ENCODE measurements at places on chromosomes 7 and 10.

GRCh38 chr10:93413252-93413689 is 68.9 kb downstream of the MYOF start:
- peak; percentile 1 for DNase-seq

- DNase-seq = no peak
These were observed 28.9 kb upstream of the ASAH2 start for GRCh38 chr10:50280049-50280841.

DNA sequence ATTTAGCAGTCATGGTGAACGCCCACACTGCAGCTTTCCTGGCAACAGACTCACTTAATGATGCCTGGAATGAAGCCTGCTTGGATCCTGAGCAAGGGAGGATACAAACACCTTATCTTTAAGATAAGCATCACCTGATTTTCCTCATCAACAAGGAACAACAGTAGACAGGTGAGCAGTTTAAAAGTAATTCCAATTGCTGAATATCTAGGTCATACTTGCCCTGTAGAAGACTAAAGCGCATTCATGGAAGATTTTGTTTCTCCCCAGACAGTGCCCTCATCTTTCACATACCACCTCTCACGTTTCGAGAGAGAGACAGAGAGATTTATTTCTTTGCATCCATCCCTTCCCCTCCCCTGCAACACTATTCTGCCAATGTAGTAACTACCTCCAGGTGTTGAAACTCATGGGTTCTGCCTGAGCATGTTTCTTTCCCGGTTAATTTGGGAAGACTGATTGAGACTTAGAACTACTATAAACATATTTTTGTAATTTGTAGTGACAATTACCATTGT is 660.7 kb downstream of the PARD3 start:
- no peak for DNase-seq

- no peak for DNase-seq
These were observed at the start of gene SYCE1 for GRCh38 chr10:133565441-133566294. Gene SYCE1, minus strand, starts transcription at chr10:133565583. Its CDS starts 54 bp downstream, at chr10:133565529.

GRCh38 chr10:123154711-123155505 is 706 bp downstream of the BUB3 start:
- DNase-seq = no peak

DNA sequence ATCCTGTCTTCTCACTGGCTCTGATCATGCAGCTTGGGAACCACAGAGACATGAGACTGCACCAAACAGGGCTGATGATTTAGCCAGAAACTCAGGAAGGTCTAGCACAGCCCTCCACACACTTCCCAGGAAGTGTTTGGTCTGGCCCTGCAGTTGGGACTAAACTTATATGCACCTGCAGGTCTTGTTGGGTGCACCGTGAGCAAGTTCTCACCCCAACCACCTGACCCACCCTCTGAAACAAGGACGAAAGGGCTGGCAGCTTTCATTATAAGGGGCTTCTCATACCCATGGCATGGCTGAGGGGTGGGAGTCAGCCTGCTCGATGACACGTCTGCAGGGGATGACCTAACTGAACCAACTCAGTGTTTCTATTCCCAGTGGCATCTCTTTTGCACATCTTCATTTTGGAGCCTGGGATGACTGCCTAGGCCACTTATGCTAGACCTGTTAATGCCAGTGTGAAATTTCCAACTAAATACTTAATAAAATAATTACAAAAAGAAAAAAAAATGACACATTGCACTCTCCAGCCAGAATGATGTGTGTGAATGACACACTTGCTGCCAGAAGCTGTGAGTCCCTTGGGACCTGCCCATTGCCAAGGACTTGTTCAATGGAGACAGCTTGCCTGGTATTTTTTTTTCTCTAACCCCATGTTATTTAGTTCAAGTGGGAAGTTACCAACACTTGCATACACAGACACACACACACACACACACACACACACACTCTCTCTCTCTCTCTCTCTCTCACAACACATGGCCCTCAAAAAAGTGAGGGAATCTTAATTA is 102.6 kb downstream of the NEURL1 start:
- DNase-seq = no peak

DNA sequence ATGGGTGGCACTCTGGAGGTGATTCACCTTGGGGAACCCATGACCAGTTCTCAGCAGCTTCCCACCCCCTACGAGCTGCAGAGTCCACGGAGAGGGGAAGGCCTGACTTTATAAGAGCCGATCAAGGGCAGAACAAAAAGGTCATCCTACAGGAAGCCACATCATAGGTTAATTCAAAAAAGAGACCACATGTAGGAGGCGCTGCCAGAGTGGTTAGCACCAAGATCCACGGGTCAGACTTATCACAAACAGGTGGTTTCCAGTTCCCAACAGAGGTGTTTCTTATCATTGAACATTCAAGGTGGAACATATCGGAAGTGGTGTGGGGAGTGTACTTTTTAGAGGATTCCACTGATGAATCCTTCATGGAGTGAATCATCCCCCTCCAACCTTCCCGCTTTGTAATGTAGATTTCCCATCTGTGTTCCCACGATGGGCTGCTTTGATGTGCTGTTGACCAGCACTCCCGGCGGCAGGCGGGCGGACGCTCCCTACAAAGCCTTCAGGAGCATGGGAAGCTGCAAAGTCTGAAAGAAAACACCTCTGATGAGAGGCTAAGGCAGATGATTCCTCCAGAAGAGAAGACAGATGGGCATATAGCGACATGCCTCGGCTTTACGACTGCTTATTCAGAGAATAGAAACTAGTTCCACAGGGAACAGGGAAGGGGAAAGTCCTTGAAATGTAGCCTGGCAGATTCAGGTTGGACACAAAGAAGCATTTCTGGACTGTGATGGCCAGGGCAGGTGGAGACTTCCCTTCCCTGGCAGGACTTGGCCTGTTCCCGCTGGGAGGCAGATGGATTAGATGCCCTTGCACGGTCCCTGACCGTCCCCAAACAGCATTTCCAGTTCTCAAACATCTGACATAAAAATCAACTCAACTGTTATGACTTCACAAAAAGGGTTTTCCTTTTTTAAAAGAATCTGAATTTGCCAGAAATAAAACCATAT is 66.5 kb downstream of the AFAP1L2 start:
- DNase-seq = no peak

DNA sequence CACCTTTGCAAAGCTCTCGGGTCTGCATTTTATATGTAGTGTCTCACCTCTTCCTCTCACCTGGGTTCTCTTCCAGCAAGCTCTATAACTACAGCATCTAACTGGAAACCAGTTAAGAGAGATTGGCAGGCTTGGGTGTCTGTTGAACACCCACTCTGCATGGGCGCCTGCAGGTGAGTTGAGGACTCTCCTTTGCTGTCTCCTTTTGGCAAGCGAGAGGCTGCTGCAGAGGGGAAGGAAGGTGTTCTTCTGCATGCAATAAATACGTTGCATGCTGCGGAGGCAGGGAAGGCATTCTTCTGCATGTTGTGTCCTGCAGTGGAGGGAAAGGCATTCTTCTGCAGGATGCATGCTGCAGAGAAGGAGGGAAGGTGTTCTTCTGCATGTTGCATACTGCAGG is 81.4 kb upstream of the ADAM12 start:
- no peak for DNase-seq

DNA sequence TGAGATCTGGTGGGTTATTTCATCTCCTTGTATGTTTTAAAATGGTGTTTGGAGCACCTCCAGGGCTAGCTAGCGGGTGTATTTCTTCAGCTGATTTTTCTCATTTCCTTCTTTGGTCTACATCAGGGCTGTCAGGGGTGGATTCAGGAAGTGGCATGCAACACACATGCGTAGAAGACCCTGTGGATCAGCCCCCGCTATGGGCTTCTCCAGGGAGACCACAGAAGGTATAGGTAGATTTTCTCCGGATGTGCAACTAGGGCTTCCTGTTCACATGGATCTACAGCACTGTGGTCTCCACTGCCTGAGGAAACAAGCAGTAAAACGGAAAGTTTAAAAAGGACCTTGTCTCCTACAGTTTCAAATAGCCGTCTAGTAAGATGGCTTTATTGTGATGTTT is 10.4 kb downstream of the NUB1 start:
- peak; percentile 27 for DNase-seq

DNA sequence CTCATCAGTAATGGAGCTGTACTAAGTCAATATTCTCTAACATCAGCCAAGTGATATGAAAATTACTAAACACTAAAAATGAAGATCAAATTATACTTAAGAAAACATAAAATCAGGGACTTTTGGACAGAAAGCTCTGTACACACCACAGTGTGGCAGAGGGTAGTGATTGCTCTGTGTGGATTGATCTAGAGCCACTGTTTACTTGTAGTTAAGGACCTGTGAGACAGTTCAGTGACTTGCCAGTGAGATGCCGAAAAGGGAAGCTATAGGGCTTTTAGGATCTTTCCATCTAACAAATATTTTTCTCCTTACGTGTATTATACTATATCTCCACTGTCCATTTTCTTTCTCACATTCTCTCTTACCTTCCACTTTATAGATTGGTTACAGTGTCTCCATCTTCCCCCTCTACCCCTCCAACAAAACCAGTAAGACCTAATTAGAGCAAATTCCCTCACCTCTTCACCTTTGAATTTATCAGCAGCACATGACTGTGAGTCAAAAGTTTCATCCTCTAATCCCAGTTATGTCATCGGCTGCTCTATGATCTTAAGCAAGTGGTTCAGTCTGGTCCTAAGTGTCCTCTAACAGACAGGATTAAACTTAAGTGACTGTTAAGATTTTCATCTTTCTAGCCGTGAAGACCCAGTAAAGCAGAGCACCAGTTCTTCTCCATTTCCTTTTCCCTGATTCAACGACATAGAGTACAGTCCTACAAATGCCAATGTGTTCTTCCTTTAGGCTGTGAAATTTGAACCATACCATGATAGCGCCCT is 6.9 kb downstream of the PIK3CG start:
- no peak for DNase-seq

GRCh38 chr7:19957664-19958063 is 184.2 kb upstream of the TMEM196 start:
- DNase-seq = no peak

GRCh38 chr7:133703547-133703946 is 423.6 kb upstream of the LRGUK start:
- DNase-seq = no peak

- no peak for DNase-seq
These were observed 220.6 kb downstream of the CCDC3 start for GRCh38 chr10:12780634-12781601.

DNA sequence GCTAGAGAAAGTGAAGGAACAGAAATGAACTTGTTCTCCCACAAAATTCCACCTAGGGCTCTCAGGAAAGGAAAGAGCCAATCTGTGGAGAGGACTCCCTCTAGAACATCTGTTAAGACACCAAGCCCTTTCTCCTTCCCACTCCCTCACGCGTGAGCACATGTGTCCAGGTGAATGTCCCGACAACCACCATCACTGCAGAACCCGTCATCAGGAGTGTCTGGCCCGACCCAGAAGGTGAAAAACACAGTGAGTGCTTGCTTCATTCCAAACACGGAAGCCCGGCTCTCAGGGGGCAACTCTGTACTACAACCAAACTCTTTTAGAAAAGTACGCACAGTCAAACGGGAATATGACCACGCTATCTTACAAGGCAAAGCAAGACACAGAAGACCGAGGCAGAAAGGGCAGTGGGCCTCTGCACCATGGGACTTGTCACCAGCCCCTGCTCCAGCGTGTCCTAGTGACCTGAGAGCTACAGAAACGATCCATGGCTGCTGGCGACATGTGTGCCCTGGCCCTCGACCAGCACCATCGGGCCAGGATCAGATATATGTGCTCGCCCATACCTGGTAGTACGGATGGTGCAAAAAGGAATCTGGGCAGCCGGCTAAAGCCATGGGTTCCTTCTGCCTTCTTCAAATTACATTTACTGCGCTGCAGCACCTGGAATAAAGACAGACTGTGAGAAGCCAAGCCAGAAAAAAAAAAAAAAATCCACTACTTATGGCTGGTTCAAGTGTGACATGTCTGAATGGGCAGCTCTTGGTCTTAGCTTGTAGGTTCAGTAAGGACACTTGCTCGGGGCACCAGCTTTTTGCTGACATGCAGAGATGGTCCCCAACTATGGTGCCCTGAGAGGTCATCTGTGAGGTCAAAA is 50.8 kb downstream of the GRB10 start:
- no peak for DNase-seq

DNA sequence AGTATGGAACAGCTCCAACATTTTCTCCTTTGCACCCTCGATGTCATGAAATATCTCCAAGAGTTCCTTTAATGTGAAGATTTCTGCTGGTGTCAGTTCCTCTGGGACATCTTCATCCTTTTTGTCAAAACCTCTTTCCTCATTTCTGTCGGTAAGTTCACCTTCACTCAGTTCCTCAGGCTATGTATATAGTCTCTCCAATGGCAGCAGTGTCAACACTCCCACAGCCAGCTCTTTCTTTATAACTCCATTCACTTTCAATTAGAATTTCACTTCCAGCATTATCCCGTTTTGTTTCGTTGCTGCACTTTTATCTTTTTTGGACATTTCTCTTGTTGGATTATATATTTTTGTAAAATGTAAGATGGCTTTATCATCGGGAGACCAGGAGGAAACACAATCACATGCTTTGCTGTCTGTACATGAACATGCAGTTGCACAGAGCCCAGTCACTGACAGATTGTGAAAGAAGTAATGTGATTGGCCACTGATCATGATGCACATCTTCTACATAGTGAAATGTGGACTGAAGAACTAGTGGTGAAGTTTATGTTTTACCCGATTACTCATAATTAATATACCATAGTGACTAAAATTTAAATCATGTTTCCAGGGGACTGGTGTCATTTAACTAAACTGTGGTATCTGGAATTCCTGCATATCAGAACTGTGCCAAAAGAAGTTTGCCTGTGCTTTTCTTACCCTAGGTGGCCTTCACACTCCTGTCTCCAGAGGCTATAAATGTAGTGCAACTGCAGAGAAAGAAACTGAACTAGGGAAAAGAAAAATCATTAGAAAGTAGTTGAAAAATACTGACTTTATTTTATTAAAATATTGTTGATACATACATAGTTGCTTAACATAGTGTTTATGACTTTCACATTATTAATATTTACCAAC is 289.6 kb downstream of the PPP1R3A start:
- no peak for DNase-seq

- DNase-seq = no peak
These were observed 67.7 kb downstream of the ZMIZ1 start for GRCh38 chr10:79136236-79137005.

GRCh38 chr7:36244429-36244828 is 91.4 kb downstream of the EEPD1 start:
- DNase-seq = no peak

GRCh38 chr10:11255796-11256444 is 238.2 kb downstream of the CELF2 start:
- DNase-seq = no peak

DNA sequence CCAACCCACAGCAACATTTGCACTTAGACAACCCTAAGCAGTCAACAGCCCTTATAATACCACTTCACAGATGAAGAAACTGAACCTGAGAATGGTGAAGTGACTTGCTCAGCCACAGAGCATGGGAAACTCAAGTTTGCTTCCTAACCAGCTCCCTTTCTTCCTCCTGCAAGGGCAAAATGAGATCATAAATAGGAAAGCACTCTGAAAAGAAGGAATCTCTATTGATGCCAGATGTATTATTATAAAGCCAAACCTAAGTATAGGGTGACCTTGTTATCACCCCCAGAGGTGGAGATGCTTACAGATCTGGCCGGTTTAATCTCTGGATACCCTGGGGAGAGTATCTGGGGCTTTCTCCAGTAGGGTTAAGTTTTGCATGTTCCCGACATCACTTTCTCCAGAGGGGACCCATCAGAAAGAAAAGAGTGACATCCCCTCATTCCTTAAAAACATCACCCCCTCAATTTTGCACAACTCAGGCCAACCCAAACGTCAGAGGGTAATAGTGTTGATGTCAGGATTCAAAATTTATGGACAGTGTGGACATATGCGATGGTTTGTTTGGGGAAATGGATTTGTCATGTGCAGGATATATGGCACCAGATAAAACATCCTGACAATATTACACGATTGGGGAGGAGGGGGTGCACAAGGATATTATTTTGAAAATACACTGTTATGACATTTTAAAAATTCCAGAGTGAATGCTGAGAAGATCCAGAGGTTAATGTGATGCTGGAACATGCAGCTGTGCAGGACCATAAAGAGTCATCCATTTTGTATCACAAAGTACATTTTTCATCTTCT is 24.0 kb upstream of the XPNPEP1 start:
- DNase-seq = no peak
